HFFc6 (cell line): ENCODE measurements at places on chromosomes 12 and 14.

DNA sequence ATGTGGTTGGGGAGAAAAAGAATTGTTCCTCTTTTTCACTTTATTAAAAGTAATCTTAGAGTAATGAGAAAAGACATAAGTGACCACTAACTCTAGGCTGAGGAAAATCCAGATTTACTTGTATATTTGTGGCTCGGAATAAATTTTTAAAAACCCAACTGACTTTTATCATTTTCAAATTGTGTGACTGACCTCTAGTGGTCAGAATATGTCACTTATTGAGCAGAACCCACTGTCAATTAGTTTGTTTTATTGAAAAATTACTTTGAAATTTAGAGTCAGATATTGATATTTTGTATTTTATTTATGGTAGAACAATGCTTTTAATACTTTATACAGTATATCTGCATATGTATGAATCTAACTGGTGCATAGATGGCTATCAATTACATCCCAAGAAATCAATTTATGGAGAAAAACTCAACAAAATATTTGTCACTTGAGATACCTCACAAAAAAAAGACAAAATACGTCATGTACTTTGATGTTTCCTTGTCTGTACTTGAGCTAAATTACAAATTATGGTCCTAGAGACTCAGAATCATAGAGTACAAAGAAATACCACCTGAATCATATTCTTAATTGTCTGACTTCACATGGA is 229.4 kb downstream of the CNTN1 start:
- peak; percentile 7 for DNase-seq

- DNase-seq: no peak
These were observed 27.5 kb downstream of the WIF1 start for GRCh38 chr12:65093606-65094005.

- DNase-seq: no peak
These were observed 2.8 kb downstream of the FGD4 start for GRCh38 chr12:32402170-32402569.

DNA sequence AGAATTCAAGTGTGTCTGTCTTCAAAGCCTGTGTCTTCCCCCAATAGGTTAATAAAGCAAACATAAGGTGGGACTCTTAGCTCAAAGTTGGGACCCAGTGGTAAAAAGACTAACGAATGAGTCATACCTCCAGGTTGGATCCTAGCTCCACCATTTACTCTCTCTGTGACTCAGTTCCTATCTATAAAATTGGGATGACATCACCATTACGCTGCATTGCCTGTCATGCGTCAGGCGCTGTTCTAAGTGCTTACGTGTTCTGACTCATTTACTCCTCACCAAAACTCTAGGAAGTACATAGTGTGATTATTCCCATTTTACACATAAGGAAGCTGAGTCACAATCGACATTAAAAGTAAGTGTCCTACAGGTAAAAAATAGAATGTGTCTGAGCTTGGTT is 915.8 kb downstream of the VRK1 start:
- no peak for DNase-seq

GRCh38 chr14:75990297-75990696 is 4.7 kb downstream of the IFT43 start:
- no peak for DNase-seq

DNA sequence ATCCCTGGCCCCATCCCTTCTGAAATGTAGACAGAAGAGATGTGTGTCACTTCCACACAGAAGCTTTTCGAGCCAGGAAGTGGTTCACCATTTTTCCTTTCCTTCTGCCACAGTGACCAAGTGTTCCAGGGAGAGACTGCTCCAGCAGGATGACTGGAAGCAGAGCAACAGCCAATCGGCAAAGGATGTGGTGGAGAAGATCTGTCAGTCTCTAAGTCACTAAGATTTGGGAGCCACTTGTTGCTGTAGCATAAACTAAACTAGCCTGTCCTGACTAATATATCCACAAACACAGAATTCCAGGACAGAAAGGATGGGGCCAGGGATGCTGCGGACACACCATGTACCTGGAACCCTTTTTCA is 42.9 kb downstream of the DUSP6 start:
- DNase-seq: no peak

DNA sequence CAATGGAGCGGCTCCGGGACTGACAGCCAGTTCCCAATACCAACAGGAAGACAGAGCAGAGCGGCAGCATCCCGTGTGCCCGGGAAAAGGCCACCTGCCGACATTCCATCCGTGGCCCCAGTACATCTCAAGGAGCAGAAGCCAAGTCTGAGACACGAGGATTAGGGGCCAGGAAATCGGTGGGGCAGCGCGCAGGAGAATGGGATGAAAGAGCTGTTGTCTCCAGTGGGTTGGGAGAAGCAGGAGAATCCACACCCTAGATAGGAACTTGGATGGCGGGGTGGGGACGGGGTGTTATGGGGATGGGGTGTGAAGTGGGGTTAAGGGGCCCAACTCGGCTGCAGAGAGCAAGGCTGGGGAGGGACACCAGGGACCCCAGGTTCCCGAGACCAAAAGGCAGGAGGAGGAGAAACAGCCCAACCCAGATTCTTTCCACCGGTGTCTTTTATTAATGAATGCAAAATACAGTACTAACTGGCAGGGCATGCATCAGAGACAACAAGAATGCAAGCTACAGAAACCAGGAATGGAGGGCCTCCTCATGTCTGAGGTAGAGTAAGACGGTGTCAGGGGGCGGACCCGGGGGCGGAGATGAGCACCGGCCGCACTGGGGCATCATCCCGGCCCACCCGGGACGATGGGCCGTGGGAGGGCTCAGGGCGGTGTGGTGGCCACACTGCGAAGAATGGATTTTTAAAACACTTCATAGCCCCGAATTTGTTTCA is 50.3 kb downstream of the BEGAIN start:
- DNase-seq: no peak

DNA sequence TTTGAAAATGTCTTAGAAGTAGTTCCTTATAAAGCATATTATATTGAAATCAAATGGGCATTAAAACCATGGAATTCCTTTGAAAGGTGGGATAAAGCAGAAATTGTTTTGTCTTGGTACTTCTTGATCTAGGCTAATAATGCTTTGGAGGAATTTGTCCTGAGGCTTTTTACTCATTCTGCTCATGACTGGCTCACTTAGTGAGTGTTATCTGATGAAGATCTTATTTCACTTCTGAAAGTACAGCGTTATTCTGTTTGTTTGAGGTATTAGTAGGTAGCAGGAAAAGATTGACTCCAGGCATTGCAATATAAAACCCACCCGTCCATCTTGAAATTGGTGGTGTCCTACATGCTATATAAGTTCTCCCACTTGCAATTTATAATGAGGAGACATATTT is 5.5 kb downstream of the C12orf71 start:
- DNase-seq: peak; percentile 57

DNA sequence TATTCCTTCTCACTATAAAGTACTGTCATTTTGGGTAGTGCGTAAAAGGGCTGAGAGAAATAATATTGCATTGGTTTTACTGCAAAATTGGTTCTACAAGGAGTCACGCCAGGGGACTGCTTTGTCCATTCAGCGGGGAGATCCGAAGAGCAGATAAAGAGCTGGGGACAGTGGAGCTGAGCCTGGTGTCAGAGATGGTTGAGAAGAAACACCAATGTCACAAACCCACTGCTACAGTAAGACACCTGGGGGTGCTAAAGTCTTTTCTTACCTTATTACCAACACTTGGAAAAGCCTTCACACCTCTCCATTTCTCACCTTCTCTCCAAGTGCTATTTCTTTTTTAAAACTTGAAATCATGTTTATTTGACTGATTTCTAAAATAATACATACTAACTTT is 14.1 kb downstream of the IL31 start:
- DNase-seq: no peak

DNA sequence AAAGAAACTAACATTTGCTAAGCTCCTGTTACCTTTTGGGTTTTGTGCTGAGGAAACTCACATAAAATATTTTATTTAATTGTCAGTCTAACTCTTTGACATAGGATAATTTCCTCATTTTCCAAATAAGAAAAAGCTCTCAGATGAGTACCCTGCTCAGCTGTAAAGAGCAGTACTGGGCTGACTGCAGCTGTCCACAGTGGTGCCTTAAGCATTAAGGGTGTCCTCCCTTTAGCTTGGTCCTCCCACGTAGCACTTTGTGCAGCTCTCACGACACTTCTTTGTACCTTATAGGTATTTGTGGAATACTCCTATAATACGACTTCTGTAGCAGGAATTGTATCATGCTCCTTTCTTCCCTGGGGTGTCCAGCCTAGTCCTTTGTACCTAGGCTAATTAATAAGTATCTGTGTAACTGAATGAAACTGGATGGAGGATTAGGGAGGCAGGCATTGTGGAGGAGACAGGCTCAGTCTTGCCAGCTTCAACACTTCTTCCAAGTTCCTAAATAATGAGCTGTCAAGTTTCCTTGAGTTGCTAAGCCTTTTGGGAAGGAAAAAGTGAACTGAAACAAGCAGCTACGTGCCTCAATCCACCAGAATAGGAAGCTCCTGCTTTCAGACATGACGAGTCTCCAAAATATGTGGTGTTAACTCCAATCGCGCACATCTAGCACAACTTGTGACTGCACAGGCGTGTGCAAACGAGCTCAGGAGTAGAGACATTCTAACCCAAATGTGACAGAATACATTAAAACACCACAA is 123.0 kb downstream of the SLC38A4 start:
- DNase-seq: no peak

GRCh38 chr12:104938371-104938770 is 19.7 kb downstream of the SLC41A2 start:
- DNase-seq: peak; percentile 27

- no peak for DNase-seq
These were observed 53.8 kb upstream of the KCNJ8 start for GRCh38 chr12:21828136-21828775.

- DNase-seq: peak; percentile 81
These were observed 17.3 kb downstream of the KITLG start for GRCh38 chr12:88562846-88563582.

- DNase-seq: no peak
These were observed 47.6 kb upstream of the PKP2 start for GRCh38 chr12:32944195-32944594.

- DNase-seq: no peak
These were observed 77.0 kb downstream of the SLC25A47 start for GRCh38 chr14:100400115-100400514.

DNA sequence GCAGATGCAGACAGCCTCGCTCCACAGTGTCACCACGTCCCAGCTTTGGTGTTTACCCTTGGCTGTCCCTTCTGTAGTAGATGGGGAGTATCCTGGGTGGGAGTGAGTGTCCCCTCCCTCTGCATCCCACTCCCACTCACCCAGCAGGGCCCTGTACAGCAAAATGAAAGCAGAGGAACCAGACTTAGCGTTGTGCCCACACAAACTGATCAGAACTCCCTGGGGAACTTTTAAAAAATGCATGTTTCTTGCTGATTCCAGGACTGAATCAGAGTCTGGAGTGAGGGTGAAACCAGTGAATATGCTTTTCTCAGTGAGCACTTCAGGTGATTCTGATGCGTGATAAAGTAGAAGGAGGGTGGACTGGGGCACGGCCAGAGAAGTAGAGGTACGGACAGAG is 2.9 kb downstream of the ACVRL1 start:
- no peak for DNase-seq

- no peak for DNase-seq
These were observed 276.3 kb downstream of the CPNE8 start for GRCh38 chr12:38629064-38629463.

- no peak for DNase-seq
These were observed 577.9 kb upstream of the TBX3 start for GRCh38 chr12:115261691-115262398.

DNA sequence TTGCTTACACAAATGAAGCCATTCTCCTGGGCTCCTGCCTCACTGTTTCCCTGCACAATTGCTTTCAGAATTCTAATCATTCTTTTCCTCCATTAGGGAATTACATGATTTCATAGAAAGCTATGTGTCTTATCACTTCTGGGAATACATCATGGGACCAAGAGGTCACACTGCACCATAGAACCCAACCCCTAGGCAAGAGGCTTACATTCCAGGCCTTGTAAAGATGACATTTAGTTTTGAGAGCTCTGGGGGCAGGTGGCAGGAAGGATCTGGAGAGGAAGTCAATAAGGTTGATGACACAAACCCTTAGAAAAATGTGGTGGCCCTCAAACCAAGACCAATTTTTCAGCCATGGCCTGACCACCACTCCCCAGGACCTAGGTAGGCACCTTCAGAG is 57.1 kb downstream of the NUAK1 start:
- DNase-seq: peak; percentile 25

DNA sequence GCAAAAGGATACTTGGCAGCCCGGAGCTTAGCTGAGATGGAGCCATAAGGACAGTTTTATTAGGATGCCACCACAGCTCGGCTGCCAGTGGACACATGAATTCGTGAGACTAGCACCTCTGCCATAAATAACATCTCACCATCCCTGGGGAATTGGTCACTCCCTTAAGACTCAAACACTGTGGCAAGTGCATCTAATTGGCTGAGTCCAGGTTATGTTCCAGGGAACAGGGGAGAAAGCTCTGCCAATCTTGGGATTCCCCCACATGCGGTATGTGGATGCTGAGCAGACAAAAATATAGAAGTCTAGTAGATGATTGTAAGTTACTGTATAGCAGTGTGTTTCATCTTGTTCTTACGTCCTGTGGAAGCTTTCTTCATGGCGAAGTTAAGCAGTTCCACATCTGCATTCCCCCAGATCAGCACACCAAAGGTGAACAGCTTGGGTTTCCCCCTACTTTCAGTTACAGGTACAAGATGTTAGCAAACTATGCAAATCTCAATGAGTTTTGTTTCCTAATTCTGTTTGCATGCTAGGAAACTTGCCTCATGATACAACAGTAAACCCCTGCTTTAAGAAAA is 131.1 kb downstream of the ETV6 start:
- no peak for DNase-seq

GRCh38 chr14:52015411-52016030 is 26.2 kb downstream of the RTRAF start:
- no peak for DNase-seq

DNA sequence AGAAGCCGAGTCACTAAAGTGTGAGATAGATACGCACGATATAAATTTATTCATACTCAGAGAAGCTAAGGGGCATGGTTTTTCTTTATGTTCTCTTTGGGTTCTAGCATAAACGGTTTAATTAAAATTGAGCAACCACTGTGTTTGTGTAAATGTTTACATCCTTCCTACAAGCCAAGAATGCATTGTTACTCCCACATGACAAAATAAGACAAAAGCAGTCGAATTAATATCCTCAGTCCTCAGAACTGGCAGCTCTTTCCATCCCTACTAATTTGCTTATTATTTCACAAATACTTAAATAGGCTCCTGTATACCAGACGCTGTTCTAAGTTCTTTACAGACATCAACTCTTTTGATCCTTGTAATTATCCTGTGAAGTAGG is 32.0 kb downstream of the SSPN start:
- DNase-seq: no peak

DNA sequence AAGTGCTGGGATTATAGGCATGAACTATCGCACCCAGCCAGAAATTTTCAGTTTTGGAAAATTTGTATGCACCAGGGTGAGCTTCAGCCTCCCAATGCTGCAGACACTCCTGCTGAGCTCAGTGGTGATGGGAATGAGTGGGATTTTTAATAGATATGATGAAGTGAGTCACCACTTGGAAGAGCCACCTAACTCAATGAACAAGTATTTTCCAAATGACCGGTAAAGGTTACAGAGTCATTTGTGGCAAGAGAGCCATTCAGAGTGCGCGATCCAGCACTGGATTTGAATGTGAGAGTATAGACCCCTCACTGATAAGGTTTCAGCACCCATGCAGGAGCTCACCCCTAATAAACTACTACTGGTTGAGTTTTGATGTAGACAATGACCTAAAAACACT is 100.7 kb downstream of the PPP2R5C start:
- DNase-seq: peak; percentile 29

- no peak for DNase-seq
These were observed 547.1 kb upstream of the USP15 start for GRCh38 chr12:61713121-61713520.
